Activated naive CD8-positive, alpha-beta T cell treated with anti-CD3 and anti-CD28 coated beads, Interleukin-2, amount 50 U/mL, for 16 hours (primary cell): ENCODE measurements at places on chromosomes 11 and 22.

DNA sequence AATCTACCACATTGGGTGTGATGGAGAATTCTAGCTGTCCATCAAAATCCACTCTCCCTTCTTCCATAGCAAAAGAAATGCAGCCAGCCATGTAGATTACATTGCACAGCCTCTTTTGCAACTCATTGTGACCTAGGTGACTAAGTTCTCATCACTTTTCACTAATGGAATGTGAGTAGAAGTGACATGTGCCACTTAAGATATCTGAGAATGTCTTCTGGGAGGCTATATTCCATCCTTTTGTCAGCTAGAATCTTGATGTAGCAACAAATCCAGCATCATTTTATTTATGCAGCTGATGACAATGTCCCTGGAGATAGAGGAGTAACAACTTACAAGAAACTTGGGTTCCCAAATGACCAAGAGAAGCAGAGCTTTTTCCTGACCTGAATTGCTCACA is 61.5 kb upstream of the API5 start:
- DNase-seq = no peak

GRCh38 chr11:128515826-128516778 is 71.3 kb downstream of the ETS1 start:
- no peak for DNase-seq

GRCh38 chr11:35588627-35589026 is 29.6 kb upstream of the FJX1 start:
- DNase-seq = no peak

GRCh38 chr11:83284501-83285150 is 1.5 kb downstream of the CCDC90B start:
- DNase-seq = no peak

- no peak for DNase-seq
Observed at GRCh38 chr22:47257566-47257965, 495.1 kb downstream of the TBC1D22A start.

DNA sequence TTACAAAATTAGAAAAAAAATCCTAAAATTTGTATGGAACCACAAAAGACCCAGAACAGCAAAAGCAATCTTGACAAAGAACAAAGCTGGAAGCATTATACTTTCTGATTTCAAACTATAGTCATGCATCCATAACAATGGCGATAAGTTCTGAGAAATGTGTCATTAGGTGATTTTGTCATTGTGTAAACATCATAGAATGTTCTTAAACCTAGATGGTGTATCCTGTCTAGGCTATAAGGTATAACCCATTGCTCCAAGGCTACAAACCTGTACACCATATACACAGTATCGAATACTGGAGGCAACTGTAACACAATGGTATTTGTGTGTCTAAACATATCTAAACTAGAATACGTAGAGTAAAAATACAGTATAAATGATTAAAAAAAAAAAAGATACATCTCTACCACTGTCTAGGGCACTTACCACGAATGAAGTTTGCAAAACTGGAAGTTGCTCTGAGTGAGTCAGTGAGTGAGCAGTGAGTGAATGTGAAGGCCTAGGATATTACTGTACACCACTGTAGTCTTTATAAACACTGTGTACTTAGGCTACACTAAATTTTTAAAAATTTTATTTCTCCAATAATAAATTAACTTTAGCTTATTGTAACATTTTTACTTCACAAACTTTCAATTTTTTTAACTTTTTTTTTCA is 18.1 kb upstream of the SC5D start:
- no peak for DNase-seq

GRCh38 chr11:113249491-113249763 is 65.0 kb upstream of the TTC12 start:
- no peak for DNase-seq

GRCh38 chr22:17990147-17990546 is 34.2 kb downstream of the MICAL3 start:
- DNase-seq = no peak

GRCh38 chr11:57460022-57460757 is at the start of gene RTN4RL2:
Gene RTN4RL2 (plus strand): TSS chr11:57460528. CDS start chr11:57460866, 338 bp downstream.
- no peak for DNase-seq

DNA sequence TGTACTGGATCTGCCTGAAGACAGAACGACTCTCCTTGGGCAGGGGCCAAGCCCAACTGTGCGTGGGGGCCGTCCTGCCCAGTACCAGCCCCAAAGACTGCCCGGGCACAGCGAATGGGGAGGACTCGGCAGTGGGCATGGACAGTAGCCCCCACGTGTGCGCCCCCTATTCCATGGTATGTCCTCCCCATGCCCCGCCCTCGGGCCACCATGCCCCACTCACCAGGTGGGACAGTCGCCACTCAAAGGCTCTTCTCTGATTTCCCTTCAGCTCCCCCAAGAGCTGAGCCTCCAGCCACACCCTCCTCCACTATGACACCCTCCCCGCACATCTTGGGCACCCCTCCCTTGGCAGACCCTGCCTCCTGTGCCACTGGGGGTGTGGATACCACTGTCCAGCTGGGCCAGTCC is 43.5 kb downstream of the GNB1L start:
- no peak for DNase-seq

GRCh38 chr11:44286268-44286880 is 23.6 kb downstream of the ALX4 start:
- peak; percentile 29 for DNase-seq

- no peak for DNase-seq
Observed at GRCh38 chr11:19873730-19874129, 161.1 kb downstream of the NAV2 start.

- DNase-seq = no peak
Observed at GRCh38 chr11:132607575-132607974, 924.7 kb downstream of the OPCML start.

GRCh38 chr11:121576531-121576930 is 123.8 kb upstream of the SORL1-AS1 start:
- DNase-seq = no peak

GRCh38 chr11:129252621-129253020 is 60.5 kb upstream of the ARHGAP32 start:
- no peak for DNase-seq

DNA sequence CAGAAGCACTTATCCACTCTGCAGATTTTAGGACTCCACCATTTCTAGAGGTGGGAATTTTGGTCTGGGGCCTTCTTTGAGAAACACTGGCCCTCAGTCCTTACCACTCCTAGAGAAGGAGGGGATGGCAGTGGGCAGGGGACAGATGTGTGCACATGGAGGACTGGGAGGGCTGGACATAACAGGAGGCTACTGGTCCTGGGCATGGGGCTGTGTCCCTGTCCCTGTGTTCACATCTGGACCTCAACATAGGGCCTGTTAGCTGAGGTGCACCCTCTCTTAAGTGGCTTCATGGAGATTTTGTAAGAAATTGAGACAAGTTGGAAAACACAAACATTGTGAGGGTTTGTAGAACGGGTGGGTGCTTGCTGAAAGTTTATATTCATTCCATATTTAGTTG is 103.4 kb downstream of the ATXN10 start:
- no peak for DNase-seq

GRCh38 chr11:117933930-117934329 is 4.7 kb upstream of the TMPRSS13 start:
- DNase-seq = no peak

GRCh38 chr11:41201156-41201555 is 258.3 kb downstream of the LRRC4C start:
- DNase-seq = no peak

DNA sequence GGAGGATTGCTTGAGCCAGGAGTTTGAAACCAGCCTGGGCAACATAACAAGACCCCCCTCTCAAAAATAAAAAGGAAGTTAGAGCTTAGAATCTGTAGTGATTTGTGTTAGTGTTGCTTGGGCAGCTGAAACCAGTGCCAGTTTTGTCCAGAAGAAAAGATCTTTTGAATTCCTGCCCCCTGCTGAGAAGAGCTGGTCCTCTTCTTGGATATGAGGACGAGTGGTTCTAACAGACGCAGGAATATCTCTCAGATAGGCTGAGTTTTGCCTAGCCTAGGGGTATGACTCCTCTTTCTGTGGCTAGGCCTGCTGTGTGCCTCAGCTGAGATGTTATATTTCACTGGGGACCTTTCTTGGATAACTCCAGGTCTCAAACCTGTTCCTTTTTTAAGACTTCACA is 102.8 kb downstream of the STIM1 start:
- no peak for DNase-seq

- DNase-seq = no peak
Observed at GRCh38 chr11:102453302-102453695, 734 bp upstream of the TMEM123 start.

- no peak for DNase-seq
Observed at GRCh38 chr11:79290761-79291160, 150.1 kb downstream of the TENM4 start.

- DNase-seq = no peak
Observed at GRCh38 chr22:24384131-24384530, 43.3 kb upstream of the ADORA2A start.

DNA sequence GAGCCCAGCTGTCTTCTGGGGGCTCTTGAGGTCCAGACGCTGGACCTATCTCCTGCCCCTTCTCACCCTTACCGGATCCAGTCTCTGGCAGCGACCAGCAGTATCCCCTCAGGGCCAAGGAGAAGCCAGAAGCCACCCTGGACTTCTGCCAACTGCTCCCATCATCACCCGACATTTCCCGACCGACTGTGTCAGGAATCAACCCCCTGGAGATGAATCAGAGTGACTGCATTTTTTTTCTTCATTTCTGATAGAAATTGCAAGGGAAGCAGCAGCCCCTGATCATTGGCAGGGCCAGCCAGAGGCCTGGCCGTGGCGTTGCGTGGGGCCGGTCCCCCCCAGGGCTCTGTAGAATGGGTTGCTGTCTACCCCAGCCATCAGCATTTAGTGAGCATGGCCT is 5.2 kb upstream of the LIF start:
- no peak for DNase-seq

DNA sequence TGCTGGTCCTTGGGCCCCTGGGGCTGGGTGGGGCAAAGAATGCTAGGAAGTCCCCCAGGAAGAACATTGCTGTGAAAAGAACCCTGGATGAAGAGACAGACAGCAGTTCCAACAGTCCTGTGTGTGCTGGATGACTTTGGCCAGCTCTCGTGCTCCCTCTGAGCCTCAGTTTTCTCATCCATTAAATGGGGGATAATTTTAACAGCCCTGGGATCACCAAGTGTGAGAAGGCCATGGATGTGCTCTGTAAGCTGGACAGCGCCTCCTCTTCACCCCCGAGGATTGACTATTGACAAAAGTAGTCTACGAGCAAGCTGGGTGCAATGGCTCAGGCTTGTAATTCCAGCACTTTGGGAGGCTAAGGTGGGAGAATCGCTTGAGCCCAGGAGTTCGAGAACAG is 2.5 kb downstream of the LARGE2 start:
- DNase-seq = no peak

- no peak for DNase-seq
Observed at GRCh38 chr11:4916581-4916980, 2.6 kb downstream of the OR51G2 start.

GRCh38 chr11:112631333-112631732 is 329.9 kb upstream of the NCAM1 start:
- no peak for DNase-seq

GRCh38 chr11:18010977-18011586 is 1.8 kb downstream of the SERGEF start:
- no peak for DNase-seq

GRCh38 chr11:119340335-119341221 is at the start of gene C1QTNF5:
Gene C1QTNF5 (minus strand): TSS chr11:119340883. CDS start chr11:119340397, 486 bp downstream.
- no peak for DNase-seq

GRCh38 chr22:28628766-28629165 is 50.9 kb downstream of the TTC28 start:
- no peak for DNase-seq

DNA sequence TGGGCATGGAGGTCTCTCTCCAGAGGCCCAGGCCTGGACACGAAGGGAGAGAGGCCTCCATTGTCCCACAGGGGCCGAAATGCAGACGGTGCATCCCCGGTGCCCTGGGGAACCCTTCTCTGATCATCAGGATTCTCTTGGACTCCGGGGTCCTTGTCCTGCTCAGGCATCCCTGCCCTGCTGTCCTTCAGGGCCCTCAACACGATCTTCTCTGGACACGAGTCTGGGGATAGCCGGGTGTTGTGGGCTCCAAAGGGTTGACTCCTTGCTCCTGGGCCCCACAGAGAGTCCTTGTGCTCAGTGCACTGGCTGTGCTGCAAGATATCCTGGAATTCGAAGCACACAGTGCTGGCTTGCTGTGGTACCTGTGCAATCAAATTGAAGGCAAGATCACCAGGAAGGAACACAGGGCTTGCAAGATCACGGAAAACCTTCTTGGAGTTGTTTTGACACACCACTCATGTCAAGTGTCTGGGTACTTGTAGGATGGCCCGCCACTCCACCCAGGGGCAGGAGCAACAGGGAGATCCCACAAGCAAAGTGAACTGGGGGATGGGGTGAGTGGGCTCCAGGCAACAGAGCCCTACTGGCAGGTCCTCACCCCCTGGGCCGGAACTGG is 61.3 kb upstream of the PRODH start:
- no peak for DNase-seq

- peak; percentile 40 for DNase-seq
Observed at GRCh38 chr22:19756288-19757128, 4.1 kb upstream of the TBX1 start.

DNA sequence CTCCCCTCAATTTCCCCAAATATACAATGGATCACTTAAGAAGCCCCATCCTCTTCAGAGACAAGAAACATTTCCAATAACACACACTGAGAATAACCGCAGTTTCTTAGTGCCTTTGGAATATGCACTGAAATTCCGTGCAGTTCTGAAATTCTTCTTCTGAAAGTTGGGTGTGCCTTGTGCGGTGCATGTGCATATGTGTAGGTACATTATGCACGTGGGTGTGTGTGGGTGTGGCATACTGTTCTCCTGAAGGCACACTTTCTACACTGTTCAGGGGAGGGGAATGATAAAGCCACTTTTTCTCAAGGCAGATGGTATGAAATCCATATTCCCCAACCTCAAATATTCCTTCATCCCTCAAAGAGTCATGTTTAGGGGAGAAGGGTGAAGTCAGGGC is 1.7 kb downstream of the EXPH5 start:
- no peak for DNase-seq

GRCh38 chr22:38111925-38112355 is 1.5 kb upstream of the BAIAP2L2 start:
- no peak for DNase-seq

DNA sequence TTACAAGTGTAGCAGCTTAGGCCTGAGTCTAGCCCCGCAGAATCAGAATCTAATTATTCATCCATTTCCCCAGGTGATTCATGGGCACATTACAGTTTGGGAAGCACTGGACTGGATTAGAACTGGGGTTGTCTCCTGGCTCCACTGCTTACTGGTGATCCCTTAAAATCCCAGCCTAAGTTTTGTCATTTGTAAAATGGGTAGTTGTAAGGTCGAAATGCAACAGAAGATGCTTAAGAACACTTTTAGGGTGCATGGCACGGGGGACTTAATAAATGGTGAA is 1.3 kb downstream of the STX3 start:
- DNase-seq = no peak

- no peak for DNase-seq
Observed at GRCh38 chr11:7573558-7574296, 59.9 kb downstream of the PPFIBP2 start.
